ENCODE measurements at places on chromosomes 11 and 22.

DNA sequence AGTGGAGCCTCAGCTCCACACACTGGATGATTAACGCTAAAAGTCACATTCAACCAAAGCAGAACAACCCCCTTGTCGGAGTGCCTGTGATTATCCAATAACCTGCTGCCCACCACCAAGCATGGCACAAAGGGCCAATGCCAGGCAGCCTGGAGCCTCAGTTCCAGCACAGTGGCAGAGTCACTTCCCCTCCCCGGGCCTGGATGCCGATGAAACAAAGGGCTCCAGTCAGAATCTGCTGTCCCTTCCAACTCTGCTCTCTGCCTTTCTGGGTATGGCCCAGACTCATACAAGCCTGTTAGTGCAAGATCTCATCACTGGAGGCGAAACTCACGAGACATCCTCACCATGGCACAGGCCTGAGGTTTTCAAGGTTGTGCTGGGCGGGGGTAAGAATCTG is 52.1 kb downstream of the CLTCL1 start:
- no peak for DNase-seq

DNA sequence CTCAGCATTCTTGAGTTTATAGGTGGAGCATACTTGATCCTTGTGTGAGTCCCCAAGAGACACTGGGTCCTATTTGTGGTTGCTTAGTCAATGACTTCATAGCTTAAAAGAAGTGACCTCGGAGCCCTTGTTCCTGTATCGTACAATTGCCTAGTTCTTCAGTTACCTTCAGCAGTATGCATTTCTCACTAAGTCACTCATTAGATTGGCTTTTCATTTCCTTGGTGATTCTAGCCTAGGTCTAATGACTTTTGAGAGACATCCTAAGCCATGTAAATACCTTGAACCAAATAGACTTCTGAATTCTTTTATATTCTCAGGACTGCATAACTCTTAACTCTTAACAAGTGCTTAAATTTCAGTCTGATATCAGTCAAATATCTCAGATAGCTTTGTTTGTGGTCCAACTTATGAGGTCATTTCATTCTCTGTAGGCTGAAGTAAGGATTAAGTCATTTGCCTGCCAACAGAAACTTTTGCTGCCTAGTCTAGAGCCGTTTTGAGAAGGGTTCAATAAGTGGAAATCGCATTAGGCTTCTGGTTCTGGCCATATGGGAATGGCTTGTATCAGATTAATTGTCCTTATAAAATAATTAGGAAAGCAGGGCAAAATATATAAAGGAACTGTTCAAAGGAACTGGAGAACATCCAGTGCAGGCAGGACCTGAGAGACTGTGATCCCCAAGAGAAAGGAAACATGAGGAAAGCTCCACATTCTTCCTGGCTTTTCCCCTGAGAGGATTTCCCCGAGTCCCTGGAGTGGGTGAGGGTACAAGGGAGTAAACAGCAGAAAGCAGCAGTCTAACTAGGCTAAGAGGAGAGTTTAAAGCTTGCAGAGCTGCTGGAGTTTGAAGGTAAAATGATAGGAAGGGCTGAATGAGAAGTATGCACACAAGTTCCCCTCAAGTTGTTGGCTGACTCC is 39.9 kb downstream of the TRAF6 start:
- DNase-seq: no peak

- DNase-seq: no peak
These were observed 98.5 kb upstream of the SLC22A12 start for GRCh38 chr11:64492561-64492960.

DNA sequence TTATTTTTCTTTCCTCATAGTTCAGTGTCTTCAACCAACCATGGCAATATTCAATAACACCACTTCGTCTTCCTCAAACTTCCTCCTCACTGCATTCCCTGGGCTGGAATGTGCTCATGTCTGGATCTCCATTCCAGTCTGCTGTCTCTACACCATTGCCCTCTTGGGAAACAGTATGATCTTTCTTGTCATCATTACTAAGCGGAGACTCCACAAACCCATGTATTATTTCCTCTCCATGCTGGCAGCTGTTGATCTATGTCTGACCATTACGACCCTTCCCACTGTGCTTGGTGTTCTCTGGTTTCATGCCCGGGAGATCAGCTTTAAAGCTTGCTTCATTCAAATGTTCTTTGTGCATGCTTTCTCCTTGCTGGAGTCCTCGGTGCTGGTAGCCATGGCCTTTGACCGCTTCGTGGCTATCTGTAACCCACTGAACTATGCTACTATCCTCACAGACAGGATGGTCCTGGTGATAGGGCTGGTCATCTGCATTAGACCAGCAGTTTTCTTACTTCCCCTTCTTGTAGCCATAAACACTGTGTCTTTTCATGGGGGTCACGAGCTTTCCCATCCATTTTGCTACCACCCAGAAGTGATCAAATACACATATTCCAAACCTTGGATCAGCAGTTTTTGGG is at the start of gene OR51T1:
Gene OR51T1 (plus strand): TSS at position 41 of the 641 bp plus-strand sequence. CDS start 0 bp downstream, at position 41.
- DNase-seq: no peak

DNA sequence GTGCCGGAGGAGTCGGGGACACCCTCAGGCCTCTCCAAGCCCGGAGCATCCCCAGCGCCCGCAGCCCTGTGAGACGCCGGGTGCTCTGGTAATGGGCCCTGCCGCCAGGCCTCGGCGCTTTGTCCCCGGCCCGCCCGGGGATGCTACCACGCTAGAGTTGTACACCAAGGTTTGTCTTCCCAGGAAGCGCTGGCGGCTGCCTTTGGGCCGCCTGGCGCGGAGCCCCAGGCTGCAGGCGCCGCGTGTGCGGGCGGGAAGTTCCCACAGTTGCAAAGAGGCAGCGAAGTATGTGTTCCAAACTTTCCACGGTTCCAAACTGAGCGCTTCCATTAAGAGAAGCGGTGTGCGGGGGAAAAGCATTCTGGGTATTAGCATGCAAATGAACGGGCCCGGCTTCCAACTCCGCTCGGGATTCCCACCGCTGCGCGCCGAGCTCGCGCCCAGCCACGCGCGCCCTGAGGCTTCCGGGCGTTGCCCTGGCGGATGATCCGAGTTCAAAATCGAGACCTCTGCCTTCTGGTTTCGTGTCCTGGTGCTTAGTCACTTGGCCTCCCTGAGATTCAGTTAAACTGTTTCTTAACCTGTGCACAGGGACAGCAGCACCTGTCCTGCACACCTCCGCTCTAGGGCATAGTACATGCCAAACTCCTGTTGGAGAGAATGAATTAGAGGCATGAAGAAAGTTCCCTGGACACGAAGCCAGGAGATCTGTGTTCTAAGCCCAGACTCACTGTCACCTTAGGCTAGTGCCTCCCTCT is 1.3 kb upstream of the PATZ1 start:
- peak; percentile 57 for DNase-seq

DNA sequence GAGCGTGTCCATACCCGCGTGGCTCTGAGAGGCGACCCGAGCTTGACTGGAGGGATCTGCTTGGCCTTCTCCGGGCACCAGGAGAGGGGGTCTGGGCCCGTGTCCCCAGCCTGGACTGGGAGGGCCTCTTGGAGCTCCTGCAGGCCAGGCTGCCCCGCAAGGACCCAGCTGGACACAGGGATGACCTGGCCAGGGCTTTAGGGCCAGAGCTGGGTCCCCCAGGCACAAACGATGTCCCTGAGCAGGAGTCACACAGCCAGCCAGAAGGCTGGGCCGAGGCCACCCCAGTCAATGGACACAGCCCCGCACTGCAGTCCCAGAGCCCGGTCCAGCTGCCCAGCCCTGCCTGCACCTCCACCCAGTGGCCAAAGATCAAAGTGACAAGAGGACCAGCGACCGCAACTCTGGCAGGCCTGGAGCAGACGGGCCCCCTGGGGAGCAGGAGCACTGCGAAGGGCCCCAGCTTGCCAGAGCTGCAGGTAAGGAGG is 38.2 kb downstream of the TRIOBP start:
- no peak for DNase-seq

- DNase-seq: no peak
These were observed 2.0 kb downstream of the KCNJ11 start for GRCh38 chr11:17386331-17387084.

DNA sequence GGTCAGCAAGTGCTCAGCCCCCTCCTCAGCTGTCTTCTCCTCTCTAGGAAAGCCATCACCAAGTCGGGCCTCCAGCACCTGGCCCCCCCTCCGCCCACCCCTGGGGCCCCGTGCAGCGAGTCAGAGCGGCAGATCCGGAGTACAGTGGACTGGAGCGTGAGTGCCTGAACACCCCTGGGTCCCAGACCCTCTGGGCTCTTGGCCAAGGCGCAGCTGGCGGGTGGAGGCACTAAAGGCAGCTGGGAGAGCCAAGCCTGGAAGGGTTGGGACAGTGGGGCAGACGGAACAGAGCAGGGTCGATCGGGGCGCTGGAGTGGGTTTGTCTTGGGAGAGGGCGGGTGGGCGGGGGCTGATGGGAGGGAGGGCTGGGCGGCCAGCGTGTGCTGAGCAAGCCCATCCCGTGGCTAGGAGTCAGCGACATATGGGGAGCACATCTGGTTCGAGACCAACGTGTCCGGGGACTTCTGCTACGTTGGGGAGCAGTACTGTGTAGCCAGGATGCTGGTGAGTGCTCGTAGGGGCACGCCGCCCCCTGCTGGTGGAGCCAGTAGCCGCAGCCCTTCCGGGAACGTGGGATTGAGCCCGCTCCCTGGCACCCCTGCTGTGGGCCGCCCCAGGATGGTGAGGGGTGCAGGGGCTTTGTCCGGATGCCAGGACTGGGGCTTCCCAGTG is 14.1 kb upstream of the MDK start:
- peak; percentile 75 for DNase-seq

GRCh38 chr11:107927559-107927958 is 689 bp upstream of the RAB39A start:
- no peak for DNase-seq

DNA sequence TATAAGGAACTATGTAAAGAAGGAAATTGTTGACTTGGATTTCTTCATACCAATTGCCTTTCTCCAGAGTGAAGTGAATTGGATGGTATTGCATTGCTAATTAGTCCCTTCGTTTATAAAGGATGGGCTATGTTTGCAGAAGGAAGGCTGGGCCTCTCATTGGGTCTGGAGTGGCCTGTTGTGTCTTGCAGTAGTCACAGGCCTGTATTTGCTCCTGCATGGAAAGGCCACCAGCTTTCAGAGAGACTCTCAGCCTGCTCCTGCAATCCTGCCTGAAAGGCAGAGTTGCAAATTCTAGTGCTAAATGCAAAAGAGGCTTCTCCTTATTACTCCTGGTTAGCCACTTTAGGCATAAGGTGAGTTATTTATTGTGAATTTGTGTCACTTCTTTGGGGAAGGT is 103.8 kb downstream of the EXT2 start:
- DNase-seq: no peak

Data from activated CD4-positive, CD25-positive, alpha-beta regulatory T cell treated with anti-CD3 and anti-CD28 coated beads, Interleukin-2, amount 50 U/mL, for 72 hours (primary cell).